ENCODE measurements at places on chromosomes 12 and 14.

DNA sequence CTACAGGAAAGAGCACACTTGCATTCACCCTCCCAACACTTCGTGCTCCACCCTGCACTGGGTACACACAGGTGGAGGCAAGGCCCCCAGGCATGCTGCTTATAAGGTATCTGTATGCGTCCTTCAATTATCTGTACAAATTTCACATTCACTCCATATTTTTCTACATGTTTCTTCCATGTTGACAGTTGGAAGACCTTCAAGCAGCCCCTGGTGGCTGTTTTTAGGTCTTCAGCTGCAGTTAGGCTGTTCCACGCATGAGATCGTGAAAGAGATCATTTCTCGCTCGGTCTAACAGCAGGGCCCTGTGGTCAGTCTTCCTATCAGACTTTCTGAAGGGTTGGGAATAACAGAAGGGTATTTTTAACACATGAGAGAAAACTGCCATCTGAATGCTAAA lies 47.1 kb downstream of the PLXNC1 start:
- DNase-seq, result no peak

GRCh38 chr12:72296389-72296788 lies 24.2 kb downstream of the TRHDE start:
- DNase-seq, result no peak

GRCh38 chr12:89421092-89421835 lies 69.0 kb upstream of the DUSP6 start:
- DNase-seq, result peak; percentile 50

GRCh38 chr12:119373001-119373400 lies 38.5 kb downstream of the CCDC60 start:
- DNase-seq, result no peak

GRCh38 chr12:601976-602699 lies 61.1 kb downstream of the NINJ2 start:
- DNase-seq, result no peak

DNA sequence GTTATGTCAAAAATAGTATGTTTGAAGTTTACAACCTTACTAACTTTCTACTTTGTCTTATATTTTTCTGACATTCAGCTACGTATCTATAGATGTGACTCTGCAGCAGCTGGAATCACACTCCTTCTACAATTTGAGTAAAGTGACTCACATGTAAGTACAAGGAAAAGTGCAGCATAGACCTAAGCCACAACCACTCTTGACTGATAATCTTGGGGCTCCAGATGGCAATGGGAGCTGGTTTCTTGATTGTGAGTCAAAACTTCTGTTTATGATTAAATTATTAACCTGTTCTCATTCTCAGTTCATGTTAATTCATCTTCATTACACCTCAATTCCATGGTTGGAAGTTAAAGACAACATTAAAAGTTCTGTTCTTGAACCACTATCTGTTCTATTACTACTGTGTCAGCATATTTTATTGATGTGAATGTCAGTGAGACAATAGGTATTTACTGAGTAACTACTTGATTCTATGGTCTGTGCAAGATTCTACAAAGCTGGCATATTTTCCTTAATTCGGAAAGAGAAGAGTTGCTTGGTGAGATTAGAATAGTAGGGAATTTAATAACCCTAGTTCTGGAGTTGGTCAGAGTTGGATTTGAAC lies 112.9 kb downstream of the TSHR start:
- no peak for DNase-seq

DNA sequence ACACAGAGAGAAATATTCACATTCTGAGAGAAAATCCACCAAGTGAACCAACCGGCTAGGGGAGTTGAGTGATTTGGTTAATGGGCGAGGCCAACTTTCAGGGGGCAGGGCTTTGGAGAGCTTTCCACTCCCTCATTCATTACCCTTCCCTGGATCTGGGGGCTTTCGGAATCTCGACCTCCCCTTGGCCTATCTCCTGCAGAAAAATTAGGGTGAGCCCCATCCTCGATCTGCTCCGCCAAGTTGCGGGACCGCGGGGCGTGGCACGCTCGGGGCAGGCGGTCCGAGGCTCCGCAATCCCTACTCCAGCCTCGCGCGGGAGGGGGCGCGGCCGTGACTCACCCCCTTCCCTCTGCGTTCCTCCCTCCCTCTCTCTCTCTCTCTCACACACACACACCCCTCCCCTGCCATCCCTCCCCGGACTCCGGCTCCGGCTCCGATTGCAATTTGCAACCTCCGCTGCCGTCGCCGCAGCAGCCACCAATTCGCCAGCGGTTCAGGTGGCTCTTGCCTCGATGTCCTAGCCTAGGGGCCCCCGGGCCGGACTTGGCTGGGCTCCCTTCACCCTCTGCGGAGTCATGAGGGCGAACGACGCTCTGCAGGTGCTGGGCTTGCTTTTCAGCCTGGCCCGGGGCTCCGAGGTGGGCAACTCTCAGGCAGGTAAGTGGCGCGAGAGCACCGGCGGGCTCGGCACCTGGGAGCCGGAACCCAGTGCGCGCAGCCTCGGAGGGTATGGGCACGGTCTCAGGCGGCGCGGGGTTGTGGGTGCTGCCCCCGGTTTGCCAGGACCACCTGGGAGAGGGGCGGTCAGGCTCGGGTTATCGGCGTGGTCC lies at the start of gene ERBB3:
Gene ERBB3, plus strand, starts transcription at position 443 of the 833 bp plus-strand sequence. Its CDS starts 136 bp downstream, at position 579.
- DNase-seq, result peak; percentile 73

- DNase-seq, result peak; percentile 43
Observed at GRCh38 chr12:54358191-54358944, 5.9 kb downstream of the GPR84 start.

DNA sequence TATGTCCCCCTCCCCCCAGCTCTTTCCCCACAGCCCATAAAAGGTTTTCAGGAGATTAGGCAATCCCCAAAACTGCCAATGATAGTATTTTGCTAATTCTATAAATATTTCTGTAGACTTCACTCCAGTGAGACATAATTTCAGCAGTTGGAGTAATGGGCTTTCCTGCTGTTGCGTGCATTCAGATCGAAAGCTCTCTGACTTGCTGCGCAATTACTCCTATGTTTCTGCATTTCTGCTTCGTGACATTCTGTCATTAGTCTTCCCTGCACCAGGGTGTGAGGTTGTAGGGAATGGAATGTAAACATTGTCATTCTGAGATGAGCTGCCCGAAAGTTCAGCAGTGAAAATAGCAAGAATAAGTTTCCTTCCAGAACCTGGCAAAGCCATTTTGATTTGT lies 58.2 kb downstream of the SAMD4A start:
- DNase-seq, result no peak

- DNase-seq, result peak; percentile 90
Observed at GRCh38 chr14:73712540-73713180, 1.5 kb downstream of the PNMA1 start.

- DNase-seq, result no peak
Observed at GRCh38 chr12:105967038-105967776, 171.5 kb downstream of the NUAK1 start.

All from NCI-H2171 treated with DMSO at 0.1 percent for 48 hours (cell line).